ENCODE measurements at places on chromosomes 1 and 21.

DNA sequence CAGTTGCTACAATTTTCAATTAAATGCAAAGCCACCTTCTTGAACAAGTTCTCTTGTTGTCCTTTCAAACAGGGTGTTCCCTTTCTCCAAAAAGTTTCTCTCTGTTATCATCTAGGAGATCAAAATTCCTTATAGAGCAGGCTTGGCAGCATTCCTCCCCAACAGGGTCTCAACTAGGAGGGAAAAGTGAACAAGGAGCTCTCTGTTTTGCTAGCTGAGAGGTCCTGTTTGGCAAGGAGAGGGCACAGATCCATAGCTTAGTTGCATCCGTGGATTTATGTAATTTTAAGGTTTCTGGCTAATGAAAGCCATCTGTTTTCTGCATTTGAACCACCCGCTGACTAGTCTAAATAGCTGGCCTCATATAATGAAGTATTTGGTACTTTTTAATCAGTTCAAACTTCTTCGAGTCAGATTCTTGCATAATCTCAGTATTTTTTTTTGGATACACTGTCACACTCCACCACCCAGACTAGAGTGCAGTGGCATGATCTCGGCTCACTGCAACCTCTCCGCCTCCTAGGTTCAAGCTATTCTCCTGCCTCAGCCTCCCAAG lies 54.0 kb downstream of the APP start:
- no peak for DNase-seq

DNA sequence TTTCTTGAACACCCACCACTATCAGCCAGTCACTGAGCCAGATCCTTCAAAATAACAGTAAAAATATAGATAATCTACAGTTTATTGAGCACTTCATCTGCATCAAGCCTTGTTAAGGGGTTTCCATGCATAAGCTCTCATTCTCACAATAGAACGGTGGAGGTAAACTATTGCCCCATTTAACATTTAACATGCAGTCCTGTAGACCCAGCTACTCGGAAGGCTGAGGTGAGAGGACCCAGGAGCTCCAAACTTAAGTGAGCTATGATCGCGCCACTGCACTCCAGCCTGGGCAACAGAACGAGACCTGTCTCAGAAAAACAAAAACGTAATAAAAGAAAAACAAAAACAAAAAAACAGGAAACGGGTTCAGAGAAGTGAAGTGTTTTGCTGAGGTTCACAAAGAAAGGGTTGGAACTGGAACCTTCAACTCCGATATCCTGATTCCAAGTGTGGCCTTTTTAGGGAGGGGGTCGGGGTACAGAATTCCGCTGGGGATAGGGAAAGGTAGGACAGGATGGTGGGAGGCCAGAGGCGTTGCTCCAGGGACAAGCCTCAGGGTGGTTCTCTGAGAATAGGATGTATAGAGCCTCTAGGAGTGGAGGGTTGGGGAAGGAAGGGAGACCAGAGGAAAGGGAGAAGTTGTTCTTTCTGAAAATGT lies 11.6 kb upstream of the SESN2 start:
- DNase-seq, result no peak

- DNase-seq, result no peak
Measured at GRCh38 chr1:236035681-236036101, 29.2 kb downstream of the NID1 start.

GRCh38 chr1:210476730-210477129 lies 148.0 kb downstream of the HHAT start:
- DNase-seq, result no peak

- DNase-seq, result peak; percentile 30
Measured at GRCh38 chr21:34745557-34746255, 76.9 kb downstream of the CLIC6 start.

DNA sequence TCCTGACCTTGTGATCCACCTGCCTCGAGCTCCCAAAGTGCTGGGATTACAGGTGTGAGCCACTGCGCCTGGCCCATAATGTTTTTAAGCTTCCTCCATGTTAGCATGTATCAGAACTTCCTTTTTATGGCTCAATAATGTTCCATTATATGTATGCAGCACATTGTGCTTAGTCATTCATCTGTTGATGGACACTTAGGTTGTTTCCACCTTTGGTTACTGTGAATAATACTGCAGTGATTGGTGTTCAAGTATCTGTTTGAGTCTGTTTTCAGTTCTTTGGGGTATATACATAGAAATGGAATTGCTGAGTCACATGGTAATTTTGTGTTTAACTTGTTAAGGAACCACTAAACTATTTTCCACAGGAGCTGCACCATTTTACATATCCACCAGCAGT lies 17.7 kb downstream of the CMPK1 start:
- no peak for DNase-seq

GRCh38 chr21:26068776-26069175 lies 101.8 kb downstream of the APP start:
- DNase-seq, result no peak

DNA sequence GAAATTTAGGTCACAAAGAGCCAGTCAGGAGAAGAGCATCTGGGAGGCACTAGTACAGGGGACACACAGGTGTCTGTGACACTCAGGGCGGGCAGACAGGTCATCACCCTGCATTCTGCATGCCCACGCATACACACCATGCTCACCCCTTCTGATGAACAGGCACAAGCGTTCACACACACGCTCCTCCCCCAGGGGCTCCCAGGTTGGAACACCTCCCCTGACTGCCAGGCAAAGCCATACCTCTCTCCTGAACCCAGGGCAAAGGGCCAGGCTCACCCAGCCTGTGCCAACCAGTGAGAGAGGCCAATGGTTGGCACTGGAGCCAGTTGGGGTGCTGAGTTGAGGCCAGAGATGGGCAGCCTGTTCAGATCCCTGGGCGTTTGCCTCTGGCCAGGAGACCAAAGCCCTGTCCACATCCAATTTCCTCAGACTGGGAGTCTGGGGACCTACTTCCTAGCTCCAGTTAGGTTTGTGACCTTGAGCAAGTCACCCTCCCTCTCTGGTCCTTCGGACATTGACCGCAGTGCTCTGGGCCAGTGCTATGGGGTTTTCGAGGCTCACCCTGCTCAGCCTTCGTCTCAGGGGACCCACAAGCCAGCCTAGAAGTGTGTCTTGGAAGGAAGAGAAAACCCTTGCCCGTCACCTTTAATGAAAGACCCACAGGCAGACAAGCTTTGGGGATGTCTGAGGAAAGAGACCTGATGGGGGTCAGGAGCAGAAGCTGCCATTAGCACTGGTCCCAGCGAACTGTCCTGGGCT lies 5.8 kb upstream of the LAD1 start:
- DNase-seq, result no peak

GRCh38 chr1:28412731-28413130 lies 43.2 kb downstream of the PHACTR4 start:
- no peak for DNase-seq

GRCh38 chr1:59678493-59679228 lies 136.1 kb upstream of the HOOK1 start:
- no peak for DNase-seq

DNA sequence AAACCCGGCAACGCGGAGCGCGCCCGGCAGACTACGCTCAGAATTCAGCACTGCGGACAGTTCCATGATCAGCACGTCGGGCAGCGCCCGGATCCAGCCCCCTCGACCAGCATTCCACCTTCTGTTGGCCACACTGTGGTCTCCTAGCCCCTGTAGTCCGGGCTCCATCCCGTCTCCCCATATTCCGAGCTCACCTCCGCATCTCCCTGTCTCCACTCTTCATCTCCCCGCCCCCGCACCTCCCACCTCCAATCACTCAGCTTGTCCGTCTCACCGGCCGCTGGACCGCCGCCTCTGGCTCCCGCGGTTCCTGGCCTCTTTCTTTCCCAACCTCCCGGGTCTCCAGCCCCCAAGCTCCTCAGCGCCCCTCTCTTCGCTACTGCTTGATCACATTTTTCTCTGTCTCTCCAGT lies 500 bp downstream of the EPHA10 start:
- no peak for DNase-seq

GRCh38 chr1:66764994-66765578 lies 12.8 kb downstream of the DYNLT5 start:
- no peak for DNase-seq

GRCh38 chr1:173628888-173629287 lies 6.2 kb upstream of the TEX50 start:
- DNase-seq, result no peak

GRCh38 chr1:23371987-23372880 lies 2.6 kb upstream of the ZNF436 start:
- no peak for DNase-seq

All from activated T-helper 1 cell treated with anti-CD3 and anti-CD28 coated beads, Interleukin-2, amount 50 U/mL, for 16 hours (primary cell).